ENCODE measurements at places on chromosomes 12 and 14.

DNA sequence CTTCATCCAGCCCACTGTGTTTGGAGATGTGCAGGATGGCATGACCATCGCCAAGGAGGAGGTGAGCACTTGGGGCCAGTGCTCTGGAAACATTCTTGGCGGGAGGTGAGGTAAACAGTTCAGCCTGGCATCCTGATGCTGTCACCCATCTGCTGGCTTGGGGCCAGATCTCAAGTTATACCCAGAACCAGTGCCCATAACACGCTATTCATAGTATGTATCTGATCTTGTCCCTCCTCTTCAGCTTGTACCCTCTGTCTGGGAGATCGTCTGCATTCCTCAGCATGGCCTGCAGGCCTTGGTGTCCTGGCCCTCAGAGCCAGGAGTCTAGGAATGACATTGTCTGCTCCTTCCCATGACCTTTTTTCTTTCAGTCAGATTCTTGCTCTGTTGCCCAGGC is 31.4 kb downstream of the ALDH2 start:
- no peak for DNase-seq

- DNase-seq = no peak
These were observed 2.7 kb upstream of the CLECL1 start for GRCh38 chr12:9735601-9736000.

- no peak for DNase-seq
These were observed 51.4 kb downstream of the ACACB start for GRCh38 chr12:109167781-109168180.

DNA sequence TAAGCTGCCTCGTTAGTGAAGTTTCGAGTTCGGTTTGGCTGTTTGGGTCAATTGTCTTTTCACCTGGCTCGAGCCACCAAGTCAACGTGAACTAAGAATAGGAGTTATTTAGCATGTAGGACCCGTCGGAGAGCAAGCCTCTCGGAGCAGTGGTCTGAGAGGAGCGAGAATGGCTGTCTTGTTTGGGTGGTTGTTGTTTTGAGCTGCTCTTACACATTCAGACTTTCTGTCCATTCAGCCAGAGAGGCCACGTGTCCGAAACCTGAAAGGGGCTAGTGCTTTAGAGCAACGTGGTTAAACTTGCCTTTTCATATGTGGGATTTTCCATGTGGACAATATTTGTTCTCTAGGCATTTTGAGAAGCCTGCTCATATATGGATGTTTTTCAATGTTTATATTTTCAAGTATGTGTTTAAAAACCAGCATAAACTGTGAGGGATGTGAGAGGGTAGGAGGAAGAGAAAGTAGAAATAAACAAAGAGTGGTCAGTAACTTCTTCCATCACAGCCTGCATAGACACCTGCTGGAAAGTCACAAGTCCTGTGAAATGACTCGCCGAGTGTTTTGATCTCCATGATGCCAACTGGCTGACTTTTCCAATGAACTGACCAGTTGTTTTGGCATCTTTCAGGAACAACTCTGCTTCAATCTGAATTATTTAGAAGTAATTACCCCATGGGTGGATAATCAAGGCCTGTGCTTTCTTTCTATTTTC is 221.0 kb downstream of the ASCL1 start:
- DNase-seq = no peak

GRCh38 chr14:104705340-104706047 is 16.1 kb downstream of the INF2 start:
- DNase-seq = no peak

Data from NCI-H1694 treated with DMSO at 0.1 percent for 48 hours (cell line).